CD8-positive, alpha-beta memory T cell (primary cell): ENCODE measurements at places on chromosomes 16 and 17.

DNA sequence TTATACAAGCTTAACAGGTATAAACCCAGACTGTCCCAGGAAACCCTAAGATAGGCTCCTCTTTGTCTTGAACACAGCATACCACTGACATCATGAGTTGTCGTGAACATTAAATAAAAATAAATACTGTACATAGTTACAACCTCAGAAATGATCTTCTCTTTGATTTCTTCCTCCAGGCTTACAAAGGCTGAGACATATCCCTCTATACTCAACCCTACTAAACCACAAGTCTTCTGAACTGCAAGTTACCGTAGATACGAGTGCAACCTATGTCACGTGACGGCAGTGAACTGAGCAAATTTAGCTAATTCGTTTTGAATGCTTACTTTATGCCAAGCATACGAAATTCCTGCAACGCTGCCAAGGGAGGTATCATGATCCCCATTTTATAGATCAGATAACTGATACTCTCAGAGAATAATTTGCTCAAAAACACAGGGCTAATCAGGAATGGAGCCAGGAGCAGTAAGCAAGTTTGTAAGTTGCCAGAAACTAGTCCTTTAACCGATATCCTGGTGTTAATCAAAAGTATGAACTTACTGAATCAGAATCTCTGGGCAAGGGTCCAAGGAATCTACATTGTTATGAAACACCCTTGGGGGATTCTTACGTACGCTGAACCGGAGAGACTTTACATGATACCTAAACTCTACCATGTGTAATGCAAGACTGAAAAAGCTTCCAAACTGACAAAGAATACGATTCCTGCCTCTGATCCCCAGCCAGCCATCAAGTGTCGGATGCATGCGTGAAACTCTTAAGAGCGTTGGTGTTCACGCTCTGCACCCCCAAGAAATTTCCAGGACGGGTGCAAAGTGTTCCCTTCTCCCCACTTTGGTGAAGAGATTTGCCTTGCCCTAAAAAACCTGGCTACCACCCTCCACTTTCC, 106.2 kb downstream of the XYLT1 start:
- peaks cover 96% of the 10 kb centered on the region for H3K4me1 ChIP-seq
- DNase-seq = peak; percentile 85
- H3K27ac ChIP-seq = peak overlapping the region; percentile 85
- no peaks in the 10 kb centered on the region for H3K36me3 ChIP-seq
- no peaks in the 10 kb centered on the region for H3K27me3 ChIP-seq

DNA sequence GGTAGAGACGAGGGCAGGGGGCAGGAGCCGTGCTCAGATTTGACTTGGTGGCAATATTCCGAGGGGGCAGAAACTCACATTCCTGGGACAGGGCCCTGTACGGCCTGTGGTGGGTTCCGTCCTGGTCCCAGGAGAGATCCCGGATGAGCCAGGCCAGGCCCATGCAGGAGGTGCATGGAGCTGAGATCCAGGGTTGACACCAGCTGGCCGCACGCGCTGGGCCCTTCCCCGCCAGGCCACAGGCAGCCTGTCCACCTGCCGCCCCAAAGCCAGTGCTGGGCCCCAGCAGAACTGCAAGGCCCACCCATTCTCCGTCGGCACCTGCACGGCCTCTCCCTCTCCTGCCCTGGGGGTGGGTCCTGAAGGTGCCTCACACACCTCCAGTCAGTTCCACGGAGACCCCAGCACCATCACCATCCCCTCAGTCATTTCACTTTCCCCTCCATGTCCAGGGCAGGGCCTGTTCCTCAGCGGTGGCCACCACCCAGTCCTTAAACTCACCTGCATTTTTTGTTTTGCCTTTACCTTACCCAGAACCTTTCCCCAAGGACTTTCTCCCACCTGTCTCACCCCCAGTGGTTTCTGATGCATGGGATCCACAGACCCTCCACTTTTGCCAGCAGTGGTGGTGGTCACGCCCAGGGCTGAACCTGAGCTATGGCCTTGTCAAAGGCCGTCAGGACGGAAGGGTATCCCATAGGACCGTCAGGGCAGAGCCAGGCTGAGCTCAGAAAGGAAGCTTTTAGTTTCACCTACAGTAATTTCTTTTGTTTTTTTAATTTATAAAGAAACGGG, 25.1 kb upstream of the CDH15 start:
- H3K4me3 ChIP-seq = no peak overlapping the region
- H3K36me3 ChIP-seq = no peaks in the 10 kb centered on the region
- no peak for DNase-seq
- no peaks in the 10 kb centered on the region for H3K27me3 ChIP-seq

DNA sequence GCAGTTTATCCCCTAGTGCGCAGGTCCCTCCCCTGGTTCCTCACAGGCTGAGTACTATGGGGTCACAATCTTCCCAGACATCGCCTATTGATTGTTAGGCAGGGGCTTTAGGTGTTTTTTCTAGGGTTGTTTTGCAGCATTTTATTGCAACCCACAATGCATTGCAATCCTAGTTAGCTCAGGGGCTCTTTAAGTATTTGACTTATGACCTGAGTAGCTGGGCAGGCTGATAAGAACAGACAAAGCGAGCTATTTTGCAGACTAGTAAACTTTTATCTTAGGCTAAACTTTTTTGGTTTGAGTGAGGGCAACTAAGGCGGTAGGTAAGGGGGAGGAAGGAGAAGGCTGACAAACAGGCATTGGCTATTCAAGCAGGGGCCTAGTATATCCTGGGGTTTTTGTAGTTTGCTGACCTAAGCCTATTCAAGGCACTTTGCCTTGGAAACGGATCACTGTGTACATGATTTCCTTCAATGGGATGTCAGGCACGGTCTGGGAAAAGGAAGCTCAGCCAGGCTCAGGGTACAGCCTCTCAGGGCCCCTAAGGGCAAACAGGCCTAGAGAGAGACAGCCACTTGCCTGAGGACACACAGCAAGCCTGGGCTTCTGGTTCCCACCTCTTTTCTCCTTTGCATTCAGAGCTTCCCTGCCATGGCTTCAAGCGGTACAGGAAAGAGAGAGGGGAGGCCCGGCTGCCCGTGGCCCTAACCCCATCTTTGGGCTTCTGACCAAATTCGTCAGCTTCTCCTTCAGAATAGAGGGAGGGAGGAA, 6.4 kb downstream of the DRC7 start:
- no peaks in the 10 kb centered on the region for H3K27me3 ChIP-seq
- no peaks in the 10 kb centered on the region for H3K36me3 ChIP-seq
- DNase-seq = no peak
- H3K4me3 ChIP-seq = no peak overlapping the region

DNA sequence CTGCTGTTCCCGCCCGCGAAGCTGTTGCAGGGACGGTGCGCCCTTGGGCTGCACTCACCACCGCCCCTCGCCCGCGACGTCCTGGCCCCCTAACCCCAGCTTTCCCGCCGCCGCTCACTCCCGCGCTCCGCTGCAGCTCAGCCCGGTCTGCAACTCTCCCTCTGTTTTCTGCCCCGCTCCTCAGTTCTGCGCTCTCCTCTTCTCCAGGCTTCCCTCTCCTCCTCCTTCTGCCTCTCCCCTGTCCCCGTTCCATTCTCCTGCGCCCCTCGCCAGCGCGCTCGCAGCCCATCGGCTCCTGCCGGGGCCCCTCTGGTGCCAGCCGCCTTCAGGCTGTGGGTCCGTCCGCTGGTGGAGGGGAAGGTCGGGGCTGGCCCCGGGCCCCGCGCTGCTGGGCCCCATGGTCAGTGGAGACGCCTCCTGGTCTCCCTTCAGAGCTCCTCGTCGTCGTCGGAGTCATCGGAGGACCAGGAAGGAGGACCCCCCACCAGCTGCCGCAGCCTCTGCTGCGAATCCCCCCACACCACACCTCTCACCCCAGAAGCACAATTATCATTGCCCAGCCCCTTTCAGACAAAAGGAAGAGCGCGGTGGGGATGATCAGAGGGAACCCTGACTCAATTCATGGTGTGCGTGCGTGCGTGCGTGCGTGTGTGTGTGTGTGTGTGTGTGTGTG, 223.2 kb upstream of the FOXF1 start:
- DNase-seq = no peak
- no peak overlapping the region for H3K27ac ChIP-seq
- H3K36me3 ChIP-seq = no peaks in the 10 kb centered on the region
- peaks cover 28% of the 10 kb centered on the region for H3K27me3 ChIP-seq
- no peaks in the 10 kb centered on the region for H3K4me1 ChIP-seq
- no peak overlapping the region for H3K4me3 ChIP-seq

DNA sequence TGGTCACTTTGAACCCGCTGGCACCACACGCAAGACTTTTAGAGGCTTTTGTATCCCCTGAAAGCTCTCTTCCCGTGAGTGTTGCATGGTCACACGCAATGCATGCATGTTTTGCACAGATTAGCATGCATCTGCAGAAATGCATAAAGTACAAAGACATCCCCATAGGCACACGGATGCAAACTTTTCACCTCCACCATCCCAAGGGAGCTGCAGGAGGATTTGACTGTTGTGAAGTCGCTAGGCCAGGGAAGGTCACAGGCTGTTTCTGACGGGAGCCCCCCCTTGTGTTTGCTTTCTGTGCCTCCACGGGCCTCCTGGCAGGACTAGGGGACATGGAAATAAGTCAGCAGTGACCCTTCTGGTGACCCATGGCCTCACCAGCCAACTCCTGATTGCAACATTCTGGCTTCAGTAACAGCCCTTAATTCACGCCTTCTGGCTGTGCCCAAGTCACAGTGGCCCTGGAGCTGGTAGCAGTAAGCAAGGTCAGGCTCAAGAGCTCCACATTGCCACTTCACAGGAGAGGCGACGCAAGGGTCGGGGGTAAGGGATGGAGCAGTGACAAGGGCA, 45.1 kb downstream of the SOX9 start:
- H3K27ac ChIP-seq = no peak overlapping the region
- DNase-seq = no peak
- no peaks in the 10 kb centered on the region for H3K4me1 ChIP-seq
- H3K36me3 ChIP-seq = no peaks in the 10 kb centered on the region

DNA sequence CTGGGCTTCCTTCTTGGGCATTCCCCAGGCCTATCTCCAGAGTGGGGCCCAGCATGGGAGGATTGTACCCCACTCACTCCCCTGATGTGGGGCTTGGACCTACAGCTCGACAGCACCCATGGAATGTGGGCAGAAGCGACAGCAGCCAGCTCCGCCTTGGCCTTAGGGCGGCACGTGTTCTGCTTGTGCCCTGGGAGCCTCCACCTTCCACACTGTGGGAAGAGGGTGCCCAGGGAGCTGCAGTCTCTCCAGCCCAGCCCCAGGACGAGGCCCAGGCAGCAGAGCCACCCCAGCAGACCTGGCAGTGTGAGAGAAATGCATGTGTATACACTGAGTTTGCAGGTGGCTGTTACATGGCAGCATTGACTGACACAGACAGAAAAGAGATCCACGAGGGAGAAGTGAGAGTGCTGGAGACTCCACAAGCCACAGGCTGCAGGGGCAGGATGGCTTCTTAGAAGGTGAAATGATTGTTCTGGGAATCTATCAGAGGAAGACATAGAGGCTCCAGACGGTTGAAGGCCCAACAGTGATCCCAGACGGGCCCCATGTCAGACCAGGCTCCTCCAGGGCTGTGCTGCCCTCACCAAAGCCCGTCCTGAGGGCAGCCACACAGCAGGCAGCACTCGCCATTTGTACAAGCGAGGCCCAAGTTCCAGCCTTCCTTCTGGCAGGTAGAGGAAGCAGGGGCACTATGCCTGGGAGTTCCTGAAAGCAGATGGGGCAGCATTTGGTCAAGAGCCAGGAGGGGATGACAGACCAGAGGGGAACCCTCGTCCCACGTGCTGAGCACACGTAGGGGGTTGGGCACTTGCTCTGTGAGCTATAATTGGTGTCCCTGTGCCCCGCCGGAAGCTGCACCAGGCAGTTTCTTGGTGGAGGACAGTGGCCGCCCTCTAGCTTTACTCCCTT, 2.8 kb upstream of the DNASE1 start:
- H3K27ac ChIP-seq = no peak overlapping the region
- H3K36me3 ChIP-seq = no peaks in the 10 kb centered on the region
- no peaks in the 10 kb centered on the region for H3K4me1 ChIP-seq
- DNase-seq = no peak
- H3K27me3 ChIP-seq = no peaks in the 10 kb centered on the region
- no peak overlapping the region for H3K4me3 ChIP-seq

DNA sequence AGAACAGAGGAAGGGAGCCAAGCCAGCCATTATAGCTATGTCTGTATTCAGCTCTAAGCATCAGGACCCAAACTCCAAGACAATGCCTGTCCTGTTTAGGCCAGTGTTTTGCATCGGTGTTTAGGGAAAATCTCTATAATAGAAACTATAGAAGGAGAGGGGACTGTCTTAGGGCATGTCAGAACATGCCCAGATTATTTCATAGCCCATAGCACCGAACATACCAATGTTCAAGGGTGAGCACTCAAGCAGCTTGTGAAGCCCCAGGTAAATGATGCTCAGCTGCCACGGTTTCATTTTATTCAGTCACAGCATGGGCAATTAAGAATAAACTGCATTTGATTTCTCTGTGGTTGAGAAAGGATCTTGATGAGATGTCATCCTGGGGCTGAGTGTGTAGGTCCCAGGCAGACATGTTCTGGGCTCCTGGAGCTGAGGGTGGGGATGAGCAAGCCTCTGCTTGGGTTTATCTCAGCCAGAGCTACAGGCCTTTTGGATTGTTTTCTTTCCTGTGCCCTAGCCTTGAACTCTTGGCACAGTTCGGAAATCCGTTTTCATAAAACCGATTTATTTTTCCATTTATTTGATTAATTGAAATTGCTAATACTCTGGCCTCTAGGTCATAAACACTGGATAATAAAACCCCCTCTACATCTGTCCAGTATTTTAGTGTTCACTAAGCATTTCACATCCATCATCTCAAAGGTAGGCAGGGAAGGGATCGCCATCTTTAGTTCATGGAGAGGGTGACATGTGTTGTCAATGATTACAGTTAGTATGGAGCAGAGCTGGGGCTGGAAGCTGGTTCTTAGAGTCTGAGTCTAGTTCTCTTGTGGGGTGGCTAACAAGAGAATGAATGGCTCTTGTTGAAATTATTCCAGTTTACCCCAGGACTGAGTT, 290.7 kb upstream of the ASIC2 start:
- no peaks in the 10 kb centered on the region for H3K36me3 ChIP-seq
- no peak overlapping the region for H3K4me3 ChIP-seq
- H3K27ac ChIP-seq = no peak overlapping the region
- DNase-seq = no peak

DNA sequence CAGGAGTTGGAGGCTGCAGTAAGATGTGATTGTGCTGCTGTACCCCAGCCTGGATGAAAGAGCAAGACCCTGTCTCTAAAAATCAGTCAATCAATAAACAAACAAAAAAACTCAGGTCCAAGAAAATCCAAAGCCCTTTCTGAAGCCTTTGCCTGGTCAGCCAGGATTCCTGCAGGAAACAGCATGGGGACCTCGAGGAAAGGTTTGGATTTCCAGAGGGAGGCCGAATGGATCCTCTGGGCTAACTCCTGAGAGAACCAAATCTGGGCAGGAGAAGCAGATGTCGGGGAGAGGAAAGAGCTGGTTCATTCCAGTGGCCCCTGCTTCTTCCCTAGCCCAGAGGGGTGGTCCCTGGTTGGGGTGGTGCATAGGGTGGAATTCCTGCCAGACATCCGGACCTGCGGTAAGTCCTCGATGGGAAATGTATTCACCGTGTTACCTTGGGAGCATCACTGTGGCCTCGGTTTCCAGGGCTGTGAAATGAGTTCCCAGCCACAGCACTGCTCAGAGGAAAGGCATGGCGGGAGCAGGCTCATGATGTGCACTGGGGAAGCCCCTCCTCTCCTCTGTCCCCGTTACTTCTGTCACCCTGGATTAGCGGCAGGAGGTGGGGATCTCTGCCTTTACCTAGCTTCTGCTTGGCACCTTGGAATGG, 75.1 kb downstream of the CYLD start:
- H3K4me3 ChIP-seq = no peak overlapping the region
- DNase-seq = no peak
- H3K27ac ChIP-seq = no peak overlapping the region
- H3K36me3 ChIP-seq = no peaks in the 10 kb centered on the region
- H3K4me1 ChIP-seq = no peaks in the 10 kb centered on the region
